ENCODE measurements at places on chromosomes 5 and 9. TPM values are rescaled to one million over a fixed set of nuclear protein-coding genes. Genes with fewer than 3 reads are reported as not detected.

The INIP gene
- 23.7 TPM for polyA plus RNA-seq

The TERT gene
- polyA plus RNA-seq: 4.0 TPM

GRCh38 chr9:133250741-133251170 lies 24.2 kb downstream of the ABO start:
- DNase-seq: peak; percentile 63

DNA sequence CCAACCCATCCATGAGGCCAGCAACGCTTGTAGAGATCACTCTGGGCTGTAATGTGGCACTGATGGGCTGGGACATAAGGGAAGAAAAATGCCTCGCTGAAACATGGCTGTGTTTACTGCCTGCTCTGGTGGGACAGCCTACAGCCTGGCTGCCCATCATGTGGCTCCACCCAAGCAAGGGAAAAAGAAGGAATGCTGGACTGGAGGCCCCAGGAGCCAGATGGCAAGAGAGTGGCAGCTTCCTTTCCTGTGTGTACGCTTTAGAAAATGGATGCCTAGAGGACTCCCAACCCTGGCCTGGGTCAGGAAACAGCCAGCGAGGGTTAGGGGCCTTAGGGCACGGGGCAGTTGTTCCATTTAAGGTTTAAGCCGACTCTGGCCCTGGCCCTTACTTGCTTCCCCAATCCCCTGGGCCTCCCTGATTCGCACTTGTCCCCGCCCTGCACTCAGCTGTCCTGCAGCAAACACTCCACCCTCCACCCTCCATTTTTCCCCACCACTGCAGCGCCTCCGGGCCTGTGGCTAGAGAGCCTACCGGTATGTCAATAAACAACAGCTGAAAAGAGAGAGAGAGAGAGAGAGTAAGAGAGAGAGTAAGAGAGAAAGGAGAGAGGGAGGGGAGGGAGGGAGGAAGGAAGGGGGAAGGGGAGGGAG lies 819.4 kb downstream of the SEMA5A start:
- DNase-seq: no peak

- DNase-seq: no peak
Measured at GRCh38 chr5:92064993-92065392, 681.9 kb upstream of the ARRDC3 start.

- DNase-seq: no peak
Measured at GRCh38 chr5:35762368-35762767, 94.3 kb upstream of the IL7R start.

DNA sequence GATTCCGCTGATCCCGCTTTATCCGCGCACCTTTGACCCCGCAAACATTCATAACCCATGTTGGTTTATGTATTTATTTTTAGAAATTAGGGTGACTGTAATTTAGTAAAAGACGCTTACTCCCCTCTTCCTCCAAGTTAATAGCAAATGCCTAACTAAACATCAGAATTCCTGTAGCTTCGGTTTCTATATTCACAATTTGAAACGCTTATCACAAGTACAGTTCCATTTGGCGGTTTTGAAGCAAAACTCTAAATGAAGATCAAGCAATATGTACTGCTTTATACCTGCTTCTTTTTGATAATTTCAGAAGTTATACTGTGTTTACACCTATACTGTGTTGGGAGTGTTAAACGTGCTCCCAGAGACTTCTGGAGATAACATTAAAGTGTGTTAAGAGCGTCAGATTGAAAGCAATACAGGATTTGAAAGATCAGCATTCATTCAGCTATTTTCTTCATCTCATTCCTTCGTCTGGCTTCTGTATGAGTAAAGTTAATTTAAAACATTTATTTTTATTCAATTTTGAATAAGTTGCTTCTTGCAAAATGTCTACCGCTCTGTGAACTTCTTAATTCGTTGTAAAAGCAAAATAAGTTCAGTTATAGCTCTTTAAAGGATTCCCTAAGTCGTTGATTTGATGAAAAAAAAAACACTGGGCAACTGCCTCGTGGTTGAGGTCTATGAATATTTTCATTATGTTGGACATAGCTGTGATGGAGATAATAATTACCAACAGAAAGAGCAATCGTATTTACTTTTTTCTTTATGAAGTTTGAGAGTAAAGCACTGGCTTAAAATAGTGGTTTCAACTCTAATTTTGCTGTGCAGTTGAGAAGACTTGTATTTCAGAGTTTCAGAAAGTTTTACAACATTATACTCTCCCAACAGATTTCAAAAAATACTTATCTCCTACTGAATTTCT lies 2.5 kb downstream of the PRDM6 start:
- DNase-seq: no peak

GRCh38 chr5:192970-193831 lies 1.9 kb downstream of the LRRC14B start:
- DNase-seq: no peak

GRCh38 chr5:77898385-77898784 lies 122.2 kb upstream of the TBCA start:
- no peak for DNase-seq

- no peak for DNase-seq
Measured at GRCh38 chr5:137753691-137754187, 424 bp downstream of the HNRNPA0 start.

GRCh38 chr9:103902263-103902662 lies 191.8 kb upstream of the SMC2 start:
- no peak for DNase-seq
